ENCODE measurements at places on chromosomes 16 and 17.

GRCh38 chr17:53426505-53426904 is 396.2 kb upstream of the KIF2B start:
- no peak for DNase-seq

DNA sequence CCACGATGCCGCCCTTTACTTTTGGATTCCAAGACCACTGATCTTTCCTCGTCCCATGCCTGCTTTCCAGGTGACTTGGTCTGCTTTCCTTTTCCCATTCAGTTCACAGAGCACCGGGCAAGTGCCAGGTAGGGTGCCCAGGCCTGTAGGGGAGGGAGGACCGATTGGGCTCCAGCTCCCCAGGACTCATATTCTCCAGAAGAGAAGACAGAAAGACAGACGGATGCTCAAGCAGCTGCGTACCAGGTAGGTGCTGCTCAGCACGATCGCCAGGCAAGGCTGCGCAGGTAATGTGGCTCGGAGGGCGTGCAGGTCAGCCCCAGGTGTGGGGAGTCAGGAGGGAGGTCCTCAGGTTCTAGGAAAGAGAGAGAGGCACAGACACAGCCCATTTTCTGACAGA is 67.5 kb upstream of the ZNF423 start:
- DNase-seq, result no peak

DNA sequence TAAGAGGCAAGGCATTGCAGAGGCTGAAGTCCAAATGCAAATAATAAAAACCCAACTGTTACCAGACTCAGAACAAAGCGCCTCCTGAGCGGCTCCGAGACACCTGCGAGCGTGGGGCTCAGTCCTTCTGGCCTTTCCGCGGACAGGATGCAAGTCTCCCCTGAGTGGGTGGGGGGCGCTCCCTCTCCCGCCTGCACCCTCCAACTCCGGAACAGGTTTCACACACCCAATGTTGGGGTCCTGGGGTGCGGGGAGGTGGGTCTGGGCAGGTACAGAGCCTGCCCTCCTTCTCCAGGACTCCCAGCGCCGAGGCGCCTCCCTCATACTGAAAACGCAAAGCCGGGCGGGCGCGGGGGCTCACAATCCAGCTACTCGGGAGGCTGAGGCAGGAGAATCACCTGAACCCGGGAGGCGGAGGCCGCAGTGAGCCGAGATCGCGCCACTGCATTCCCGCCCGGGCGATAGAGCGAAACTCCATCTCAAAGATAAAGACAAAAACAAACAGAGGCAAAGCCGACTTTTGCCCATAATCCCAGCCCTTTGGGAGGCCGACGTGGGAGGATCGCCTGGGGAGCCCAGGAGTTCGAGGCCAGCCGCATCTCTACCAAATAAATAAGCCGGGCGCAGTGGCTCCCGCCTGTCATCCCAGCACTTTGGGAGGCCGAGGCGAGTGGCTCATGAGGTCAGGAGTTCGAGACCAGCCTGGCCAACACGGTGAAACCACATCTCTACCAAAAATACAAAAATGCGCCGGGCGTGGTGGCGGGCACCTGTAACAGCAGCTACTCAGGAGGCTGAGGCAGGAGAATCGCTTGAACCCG is 893 bp downstream of the GINS2 start:
- no peak for DNase-seq

- no peak for DNase-seq
These were observed 74.5 kb downstream of the MYH10 start for GRCh38 chr17:8556074-8556473.

GRCh38 chr17:67035131-67036083 is 8.9 kb upstream of the CACNG1 start:
- DNase-seq, result no peak

- DNase-seq, result no peak
These were observed 351.2 kb downstream of the C16orf95 start for GRCh38 chr16:86965840-86966550.

- no peak for DNase-seq
These were observed 7.2 kb downstream of the KRT38 start for GRCh38 chr17:41433586-41433985.

DNA sequence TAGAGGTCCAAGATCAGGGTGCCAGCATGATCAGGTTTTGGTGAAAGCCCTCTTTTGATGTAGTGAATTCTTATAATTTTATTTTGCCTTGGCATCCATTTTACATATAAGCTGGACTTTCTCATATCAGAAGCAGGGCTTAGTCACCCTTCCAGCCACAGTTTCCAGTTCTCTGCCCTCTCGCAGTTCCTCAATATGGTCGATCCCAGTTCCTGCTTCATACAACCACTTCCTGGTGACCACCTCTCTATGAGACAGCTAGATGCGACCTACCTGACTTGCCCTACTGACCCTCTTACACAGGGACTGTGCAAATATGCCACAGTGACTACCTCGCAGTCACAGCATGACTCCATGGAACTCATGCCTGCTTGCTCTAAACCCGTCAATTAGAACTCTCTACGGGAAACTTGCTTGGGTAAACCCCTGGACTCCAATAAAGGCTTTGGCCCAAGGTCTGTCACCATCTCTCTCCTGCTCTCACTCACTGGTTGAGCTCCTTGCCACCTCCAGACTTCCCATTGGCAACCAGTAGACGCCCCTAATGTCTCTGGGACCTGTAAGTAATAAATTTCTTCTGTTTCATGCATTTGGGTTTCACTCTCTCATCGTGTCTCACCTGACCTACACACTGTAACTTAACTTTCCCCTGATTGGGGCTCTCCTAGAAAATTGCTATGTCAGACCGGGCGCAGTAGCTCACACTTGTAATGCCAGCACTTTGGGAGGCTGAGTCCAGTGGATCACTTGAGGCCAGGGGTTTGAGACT is 21.4 kb downstream of the CD300LG start:
- no peak for DNase-seq

- DNase-seq, result no peak
These were observed 17.4 kb upstream of the ICAM2 start for GRCh38 chr17:64037802-64038201.

DNA sequence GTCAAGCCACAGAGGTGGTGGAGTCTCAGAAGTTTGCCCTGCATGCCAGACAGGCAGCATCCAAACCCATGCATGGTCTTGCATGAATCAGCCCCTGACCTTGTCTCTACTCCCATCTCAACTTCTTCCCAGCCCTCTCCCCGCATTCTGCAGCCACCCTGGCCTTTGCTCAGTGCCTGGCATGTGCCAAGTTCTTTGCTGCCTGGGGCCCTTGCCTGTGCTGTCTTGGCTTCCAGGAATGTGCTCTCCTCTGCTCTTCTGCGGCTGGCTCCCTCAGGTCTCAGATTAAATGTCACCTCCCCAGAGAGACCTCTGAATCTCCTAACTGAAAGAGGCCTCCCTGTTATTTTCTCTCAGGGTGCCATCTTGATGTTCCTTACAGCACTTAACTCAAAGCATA is 17.6 kb downstream of the DRC3 start:
- no peak for DNase-seq

GRCh38 chr17:17380145-17380925 is 77.2 kb downstream of the NT5M start:
- no peak for DNase-seq

- no peak for DNase-seq
These were observed 683 bp upstream of the SLC7A6 start for GRCh38 chr16:68263559-68264127.

Measured in Ammon's horn (tissue), 1 donor.